ENCODE measurements at places on chromosomes 4 and X. TPM values are rescaled to one million over a fixed set of nuclear protein-coding genes. Genes with fewer than 3 reads are reported as not detected.

The GABRG1 gene
- total RNA-seq, result not detected

The GLRA3 gene
- total RNA-seq, result not detected

The PPEF1 gene
- total RNA-seq, result not detected

The EFHC2 gene
- not detected for total RNA-seq

The CFAP299 gene
- not detected for total RNA-seq

The IL1RAPL2 gene
- total RNA-seq, result 0.39 TPM

The PARM1 gene
- under 0.01 TPM for total RNA-seq

The PROM1 gene
- total RNA-seq, result not detected

The SSX2 gene
- not detected for total RNA-seq

The RBM3 gene
- 375 TPM for total RNA-seq

The CXXC4 gene
- total RNA-seq, result 0.39 TPM

The SSX3 gene
- not detected for total RNA-seq

The SPANXN5 gene
- not detected for total RNA-seq

The AMOT gene
- 221 TPM for total RNA-seq

The HSD17B13 gene
- not detected for total RNA-seq

The MSANTD1 gene
- total RNA-seq, result 1.7 TPM

The TIMM17B gene
- total RNA-seq, result 60.9 TPM

The DTHD1 gene
- total RNA-seq, result not detected

The PPP2R3B gene
- 14.5 TPM for total RNA-seq

The DRD5 gene
- total RNA-seq, result not detected

The ZIC3 gene
- total RNA-seq, result not detected

The RNF150 gene
- total RNA-seq, result 0.43 TPM

The GAGE2A gene
- total RNA-seq, result not detected

The CSAG3 gene
- not detected for total RNA-seq

The STAG2 gene
- 53.6 TPM for total RNA-seq

The ADH6 gene
- not detected for total RNA-seq

The USP17L18 gene
- not detected for total RNA-seq

The SLC10A4 gene
- total RNA-seq, result not detected

The NEUROG2 gene
- not detected for total RNA-seq

The REST gene
- total RNA-seq, result 51.0 TPM

The XPNPEP2 gene
- 5.1 TPM for total RNA-seq

Measured in placental epithelial cell (primary cell).